ENCODE measurements at places on chromosomes 1 and 21.

- DNase-seq = no peak
Measured at GRCh38 chr1:178388418-178389145, 108.2 kb downstream of the CLEC20A start.

- DNase-seq = no peak
Measured at GRCh38 chr1:154584267-154584994, 16.9 kb downstream of the CHRNB2 start.

DNA sequence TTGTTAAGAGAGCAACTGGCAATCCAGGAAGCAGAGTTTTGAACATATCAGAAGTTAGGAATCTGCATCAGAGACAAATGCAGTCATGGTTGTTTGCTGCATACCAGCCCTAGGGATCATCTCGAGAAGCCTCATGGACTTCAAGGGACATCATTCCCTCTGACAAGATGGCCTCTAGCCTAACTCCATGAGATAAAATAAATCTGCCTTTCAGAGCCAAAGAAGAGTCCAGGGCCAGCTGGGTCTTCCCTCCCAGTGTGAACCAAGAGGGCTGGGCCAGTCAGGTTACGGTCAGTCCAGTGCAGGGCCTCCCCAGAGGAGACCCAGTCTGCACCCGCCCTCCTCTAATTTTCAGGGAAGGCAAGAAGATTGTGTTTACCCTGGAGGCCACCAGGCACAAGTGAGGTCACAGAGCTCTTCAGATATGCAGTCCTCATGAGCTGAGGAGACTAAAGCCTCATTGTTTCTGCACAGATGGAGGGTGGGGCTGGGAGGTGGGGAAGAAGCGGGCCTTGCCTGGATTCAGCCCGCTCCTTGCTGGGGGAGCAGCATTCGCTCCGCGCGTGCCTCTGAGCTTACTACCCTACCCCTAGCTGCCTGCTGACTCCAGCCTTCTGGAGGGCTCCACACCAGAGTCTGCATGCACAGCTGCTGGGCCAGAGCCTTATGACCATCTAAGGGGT is 52.8 kb downstream of the CAPN2 start:
- no peak for DNase-seq

DNA sequence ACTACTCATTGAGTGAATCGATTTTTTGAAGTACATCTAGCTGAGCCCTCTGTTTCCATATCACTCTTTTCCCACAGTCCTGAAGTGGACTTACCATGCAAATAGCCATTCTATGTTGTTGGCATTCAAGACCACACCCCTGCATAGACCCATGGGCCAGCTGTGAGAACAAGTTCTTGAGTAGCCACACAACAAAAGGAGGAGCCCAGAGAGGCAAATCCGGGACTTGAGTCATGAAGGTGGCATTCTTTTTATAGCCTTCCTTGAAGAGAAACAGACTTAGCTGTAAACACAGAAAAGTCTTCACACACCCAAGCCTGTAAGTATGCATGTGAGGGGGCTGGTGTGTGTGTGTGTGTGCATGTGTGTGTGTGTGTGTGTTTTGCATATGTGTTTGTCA is 13.8 kb upstream of the SPRR5 start:
- DNase-seq = no peak

- no peak for DNase-seq
Measured at GRCh38 chr1:219184337-219184736, 10.7 kb downstream of the LYPLAL1 start.

DNA sequence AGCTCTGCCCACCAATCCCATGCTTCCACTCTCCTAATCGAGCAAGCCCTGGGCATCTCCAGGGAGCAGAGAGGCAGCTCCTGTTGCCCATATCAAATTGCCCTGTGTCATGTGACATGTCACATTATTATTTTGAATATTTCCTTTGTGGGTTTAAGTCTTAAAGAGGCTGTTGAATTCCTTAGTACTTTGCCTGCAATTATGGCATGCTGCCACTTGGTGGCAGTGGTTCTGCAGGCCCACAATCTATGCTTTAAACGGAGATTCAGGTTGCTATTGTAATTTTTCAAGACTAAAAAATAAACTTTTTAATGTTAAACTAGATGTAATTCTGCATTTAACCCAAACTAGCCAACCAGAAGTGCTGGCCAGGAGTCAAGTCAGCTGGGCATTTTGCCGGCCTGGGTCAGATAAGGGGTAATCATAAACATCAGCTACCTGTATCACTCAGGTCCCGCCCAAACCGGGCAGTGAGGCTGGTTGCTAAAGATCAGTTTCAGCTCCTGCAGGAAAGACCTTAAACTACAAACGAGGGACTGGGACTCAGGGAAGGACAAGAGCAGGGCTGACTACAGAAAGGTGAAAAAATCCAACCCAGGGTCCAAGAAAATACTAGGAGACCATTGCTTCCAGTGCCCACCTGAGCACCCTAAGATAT is 37.3 kb upstream of the ARHGEF16 start:
- no peak for DNase-seq

All from NCI-H524 (cell line).